ENCODE measurements at places on chromosomes 3 and 15. TPM values are rescaled to one million over a fixed set of nuclear protein-coding genes. Genes with fewer than 3 reads are reported as not detected.

The ANKUB1 gene
- not detected for total RNA-seq

The MUC20 gene
- 0.88 TPM for total RNA-seq

The GOLGA6L7 gene
- not detected for total RNA-seq

The FOXB1 gene
- total RNA-seq = not detected

The TMEM212 gene
- not detected for total RNA-seq

The GOLGA8S gene
- total RNA-seq = not detected

The ITIH1 gene
- total RNA-seq = not detected

- no peaks in the 10 kb centered on the region for H3K27me3 ChIP-seq
- no peak overlapping the region for H3K4me3 ChIP-seq
- H3K4me1 ChIP-seq = peaks cover 10% of the 10 kb centered on the region
- H3K36me3 ChIP-seq = no peaks in the 10 kb centered on the region
- no peak overlapping the region for H3K27ac ChIP-seq
- DNase-seq = no peak
These were observed 14.2 kb upstream of the ULK3 start for GRCh38 chr15:74857082-74857655.

- DNase-seq = no peak
- H3K27me3 ChIP-seq = no peaks in the 10 kb centered on the region
- H3K27ac ChIP-seq = no peak overlapping the region
- no peak overlapping the region for H3K4me3 ChIP-seq
These were observed 345.2 kb downstream of the VPS13C start for GRCh38 chr15:61715082-61715481.

GRCh38 chr3:12428126-12428525 is 56.2 kb upstream of the TSEN2 start:
- no peak overlapping the region for H3K27ac ChIP-seq
- no peaks in the 10 kb centered on the region for H3K36me3 ChIP-seq
- H3K4me1 ChIP-seq = peaks cover 8% of the 10 kb centered on the region
- no peak overlapping the region for H3K4me3 ChIP-seq
- no peaks in the 10 kb centered on the region for H3K27me3 ChIP-seq

DNA sequence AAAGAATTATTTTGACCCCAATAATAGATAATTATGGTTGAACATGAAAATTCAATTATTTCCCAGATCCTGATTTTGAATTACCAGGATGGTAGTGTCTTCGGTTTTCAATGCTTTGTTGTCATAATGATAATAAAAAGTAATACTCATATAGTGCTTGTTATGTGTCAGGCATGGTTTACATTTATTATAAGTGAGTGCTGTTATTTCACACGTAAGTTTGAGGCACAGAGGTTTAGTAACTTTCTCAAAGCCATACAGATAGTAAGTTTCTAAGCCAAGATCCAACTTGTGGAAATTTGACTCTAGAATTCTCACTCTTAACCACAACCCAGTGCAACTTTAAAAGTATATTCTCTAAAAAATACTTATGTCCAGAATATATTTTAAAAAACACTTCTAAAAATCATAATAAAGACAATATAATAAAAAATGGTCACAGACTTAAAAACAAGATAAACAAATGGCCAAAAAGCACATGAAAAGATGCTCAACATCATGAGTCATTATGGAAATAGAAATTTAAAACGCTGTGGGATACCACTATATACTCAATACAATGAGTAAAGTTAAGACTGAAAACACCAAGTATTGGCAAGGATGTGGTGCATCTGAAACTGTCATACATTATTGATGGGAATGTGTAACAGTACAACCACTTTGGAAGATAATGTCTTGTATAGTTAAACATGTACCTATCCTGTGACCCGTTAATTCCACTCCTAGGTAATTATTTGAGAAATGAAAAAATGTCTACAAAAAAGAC is 45.2 kb downstream of the SPRED1 start:
- no peak overlapping the region for H3K4me3 ChIP-seq
- DNase-seq = no peak
- no peaks in the 10 kb centered on the region for H3K27me3 ChIP-seq
- no peaks in the 10 kb centered on the region for H3K4me1 ChIP-seq

- DNase-seq = no peak
- H3K27me3 ChIP-seq = no peaks in the 10 kb centered on the region
- H3K4me3 ChIP-seq = no peak overlapping the region
- no peak overlapping the region for H3K27ac ChIP-seq
- no peaks in the 10 kb centered on the region for H3K36me3 ChIP-seq
These were observed 10.2 kb upstream of the DLL4 start for GRCh38 chr15:40918799-40919392.

DNA sequence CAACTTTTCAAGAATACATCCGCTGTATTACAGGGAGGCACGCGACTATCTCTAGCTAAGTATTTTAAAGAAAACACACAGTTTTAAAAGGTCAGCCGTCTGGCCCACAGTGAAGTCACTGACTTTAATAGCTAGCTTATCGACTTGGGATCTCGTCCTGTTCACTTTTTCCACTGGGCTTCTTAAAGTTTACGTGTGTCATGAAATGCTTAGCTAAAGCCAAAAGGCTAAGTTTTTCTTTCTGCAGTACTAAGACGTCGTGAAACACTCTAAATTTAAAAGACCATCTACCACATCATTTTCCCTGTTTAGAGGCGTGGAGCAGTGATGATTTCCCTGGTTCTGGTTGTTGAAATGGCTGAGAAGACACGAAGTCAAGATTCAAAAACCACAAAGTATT is 27.1 kb downstream of the LRIG1 start:
- no peaks in the 10 kb centered on the region for H3K27me3 ChIP-seq
- DNase-seq = no peak
- no peaks in the 10 kb centered on the region for H3K36me3 ChIP-seq

- H3K4me1 ChIP-seq = no peaks in the 10 kb centered on the region
- no peak overlapping the region for H3K27ac ChIP-seq
These were observed 24.3 kb downstream of the CACNA2D3 start for GRCh38 chr3:54146506-54147239.

- H3K4me3 ChIP-seq = no peak overlapping the region
- no peak overlapping the region for H3K27ac ChIP-seq
These were observed 18.5 kb upstream of the DPPA4 start for GRCh38 chr3:109355625-109356441.

GRCh38 chr3:47984075-47984728 is 32.0 kb downstream of the MAP4 start:
- no peaks in the 10 kb centered on the region for H3K27me3 ChIP-seq
- DNase-seq = no peak
- H3K4me1 ChIP-seq = no peaks in the 10 kb centered on the region
- H3K27ac ChIP-seq = no peak overlapping the region
- H3K36me3 ChIP-seq = no peaks in the 10 kb centered on the region

DNA sequence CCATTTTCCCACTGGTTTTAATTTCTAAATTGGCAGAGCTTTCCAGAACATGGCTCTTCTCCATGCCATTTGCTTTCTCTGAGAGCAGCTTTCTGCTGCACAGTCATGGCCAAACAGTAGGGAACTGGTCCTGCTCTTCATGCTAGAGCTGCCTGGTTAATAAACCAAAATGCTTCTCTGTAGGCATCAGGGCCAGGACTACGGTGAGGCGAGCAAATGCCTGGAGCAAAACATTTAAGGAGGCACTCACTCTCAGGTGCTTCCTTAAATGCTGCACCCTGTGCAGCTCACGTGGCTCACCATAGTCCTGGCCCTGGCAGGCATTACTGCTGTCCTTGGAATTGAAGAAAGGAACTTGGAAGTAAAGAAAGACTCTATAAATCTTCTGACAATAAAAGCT is 48.5 kb upstream of the PPP2R3A start:
- no peak for DNase-seq
- no peaks in the 10 kb centered on the region for H3K27me3 ChIP-seq
- H3K4me1 ChIP-seq = no peaks in the 10 kb centered on the region

- no peaks in the 10 kb centered on the region for H3K27me3 ChIP-seq
- H3K36me3 ChIP-seq = no peaks in the 10 kb centered on the region
- peak; percentile 86 for DNase-seq
- peak overlapping the region; percentile 82 for H3K27ac ChIP-seq
These were observed 14.9 kb upstream of the TMCC1 start for GRCh38 chr3:129908417-129908816.

GRCh38 chr3:120506828-120507774 is 56.3 kb upstream of the FSTL1 start:
- H3K36me3 ChIP-seq = no peaks in the 10 kb centered on the region
- H3K4me3 ChIP-seq = no peak overlapping the region
- peak; percentile 44 for DNase-seq
- no peaks in the 10 kb centered on the region for H3K4me1 ChIP-seq

DNA sequence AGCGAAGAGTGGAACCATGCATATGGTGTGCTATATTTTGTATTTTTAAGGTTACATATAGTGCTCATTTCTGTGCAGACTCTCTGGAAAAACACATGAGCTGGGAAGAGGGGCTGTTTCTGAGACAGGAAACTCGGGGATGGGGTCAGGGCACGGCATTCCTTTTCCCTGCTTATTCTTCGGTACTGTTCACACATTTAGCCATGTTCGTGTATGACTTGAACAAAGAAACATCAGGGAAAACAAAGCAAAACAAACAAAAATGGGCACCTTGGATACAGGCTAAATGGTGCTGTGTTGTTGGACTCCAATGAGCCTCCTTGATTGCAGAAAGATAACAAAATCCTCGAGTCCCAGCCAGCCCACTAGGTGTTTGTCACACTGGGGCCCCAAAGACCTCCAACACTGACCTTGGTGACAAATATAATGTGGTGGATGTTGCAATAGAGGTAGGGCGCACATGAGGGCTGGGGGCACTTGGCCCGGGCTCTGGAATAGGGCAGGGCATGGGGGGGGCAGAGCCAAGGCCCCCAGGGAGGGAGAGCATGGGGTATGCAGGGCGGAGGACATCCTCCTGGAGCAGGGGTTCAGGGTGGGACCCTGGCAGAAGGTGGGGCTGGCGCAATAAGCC is 19.3 kb downstream of the DNASE1L3 start:
- no peaks in the 10 kb centered on the region for H3K36me3 ChIP-seq
- no peak overlapping the region for H3K4me3 ChIP-seq
- no peak for DNase-seq
- H3K27ac ChIP-seq = no peak overlapping the region
- H3K27me3 ChIP-seq = no peaks in the 10 kb centered on the region
